ENCODE measurements at places on chromosomes 2 and 18. TPM values are rescaled to one million over a fixed set of nuclear protein-coding genes. Genes with fewer than 3 reads are reported as not detected.

DNA sequence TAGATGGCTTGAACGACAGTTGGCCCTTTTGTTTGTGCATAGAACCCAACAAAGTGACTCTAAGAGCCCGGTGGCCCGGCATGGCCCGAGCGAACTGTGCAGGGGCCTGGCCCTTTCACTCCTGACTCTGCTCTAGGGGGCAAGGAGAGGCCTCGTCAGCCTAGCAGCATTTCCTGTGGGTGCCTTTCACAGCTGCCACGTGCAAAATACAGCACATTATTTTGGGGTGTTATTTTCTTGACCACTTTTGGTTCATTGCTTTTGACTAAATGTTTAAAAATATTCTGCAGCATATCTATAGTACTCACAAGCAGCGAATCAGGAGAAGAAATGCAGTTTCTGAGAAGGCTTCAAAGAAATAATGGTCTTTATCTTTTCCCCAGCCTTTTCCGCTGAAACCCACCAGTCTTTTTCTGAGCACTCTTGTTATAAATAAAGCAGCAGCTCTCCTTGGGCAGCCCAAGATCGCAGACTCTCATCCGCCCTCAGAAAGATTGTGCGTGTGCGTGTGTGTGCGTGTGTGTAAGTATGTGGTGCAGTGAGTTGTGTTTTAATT is 31.3 kb downstream of the DGKD start:
- no peaks in the 10 kb centered on the region for H3K27me3 ChIP-seq
- DNase-seq, result no peak
- H3K27ac ChIP-seq, result no peak overlapping the region
- H3K4me1 ChIP-seq, result peaks cover 22% of the 10 kb centered on the region
- H3K4me3 ChIP-seq, result no peak overlapping the region

KLHL29 gene
- 4.7 TPM for total RNA-seq

GRCh38 chr2:198144660-198145059 is 340.3 kb downstream of the PLCL1 start:
- H3K4me1 ChIP-seq, result no peaks in the 10 kb centered on the region
- DNase-seq, result no peak
- no peak overlapping the region for H3K4me3 ChIP-seq
- no peak overlapping the region for H3K27ac ChIP-seq
- no peaks in the 10 kb centered on the region for H3K27me3 ChIP-seq
- H3K36me3 ChIP-seq, result no peaks in the 10 kb centered on the region

GRCh38 chr2:241885946-241886643 is 16.6 kb downstream of the RTP5 start:
- no peak for DNase-seq
- H3K27me3 ChIP-seq, result peaks cover 7% of the 10 kb centered on the region
- H3K4me1 ChIP-seq, result peaks cover 16% of the 10 kb centered on the region

MEP1B gene
- total RNA-seq, result not detected

- no peaks in the 10 kb centered on the region for H3K27me3 ChIP-seq
- DNase-seq, result peak; percentile 90
- peak overlapping the region; percentile 58 for H3K27ac ChIP-seq
- H3K4me1 ChIP-seq, result peaks cover 24% of the 10 kb centered on the region
- H3K36me3 ChIP-seq, result no peaks in the 10 kb centered on the region
- H3K4me3 ChIP-seq, result 0 out of 2 replicates have a peak overlapping the region, but pooled peaks have one; percentile 1
These were observed 86.4 kb upstream of the MAP4K3 start for GRCh38 chr2:39523308-39524044.

DNA sequence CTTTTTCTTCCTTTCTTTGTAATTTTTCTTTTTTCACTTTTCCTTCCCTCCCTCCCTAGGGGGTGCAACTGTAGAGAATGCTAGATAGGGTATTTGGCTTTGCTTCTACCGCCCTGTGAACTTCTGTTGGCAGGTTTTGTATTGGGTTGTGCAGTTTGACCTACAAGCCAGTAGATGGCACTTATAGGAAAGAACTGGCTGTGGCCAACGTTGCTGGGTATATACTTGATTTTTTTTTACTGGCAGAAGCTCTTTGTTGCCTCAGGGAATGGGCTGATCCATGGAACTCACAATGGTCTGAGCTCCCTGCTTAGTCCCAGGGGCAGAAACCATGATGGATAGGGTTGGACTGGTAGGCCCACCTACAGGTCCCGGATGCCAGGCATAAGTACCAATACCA is 1019.5 kb upstream of the LRRTM1 start:
- H3K4me1 ChIP-seq, result no peaks in the 10 kb centered on the region
- no peaks in the 10 kb centered on the region for H3K27me3 ChIP-seq
- no peak overlapping the region for H3K27ac ChIP-seq
- H3K36me3 ChIP-seq, result no peaks in the 10 kb centered on the region
- no peak for DNase-seq

DNA sequence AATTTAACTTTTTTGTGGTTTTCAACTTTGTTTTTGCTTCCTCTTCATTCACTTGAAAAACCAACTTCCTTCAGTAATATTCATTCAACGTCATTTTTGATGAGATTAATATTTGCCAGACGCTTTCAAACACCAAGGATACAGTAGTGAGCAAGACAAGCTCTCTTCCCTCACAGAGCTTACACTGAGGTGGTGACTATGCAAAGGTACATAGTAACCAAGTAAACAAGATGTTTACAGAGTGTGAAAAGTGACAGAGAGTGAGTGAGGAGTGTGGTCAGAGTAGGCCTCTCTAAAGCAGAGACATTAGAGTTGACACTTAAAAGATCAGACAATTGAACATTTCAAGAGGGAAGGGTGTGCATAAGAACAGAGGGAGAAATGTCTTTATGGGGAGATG is 155.5 kb downstream of the TMEM247 start:
- H3K27me3 ChIP-seq, result no peaks in the 10 kb centered on the region
- peaks cover 22% of the 10 kb centered on the region for H3K4me1 ChIP-seq
- no peak for DNase-seq
- no peak overlapping the region for H3K27ac ChIP-seq
- no peaks in the 10 kb centered on the region for H3K36me3 ChIP-seq

ERICH2 gene
- not detected for total RNA-seq

DNA sequence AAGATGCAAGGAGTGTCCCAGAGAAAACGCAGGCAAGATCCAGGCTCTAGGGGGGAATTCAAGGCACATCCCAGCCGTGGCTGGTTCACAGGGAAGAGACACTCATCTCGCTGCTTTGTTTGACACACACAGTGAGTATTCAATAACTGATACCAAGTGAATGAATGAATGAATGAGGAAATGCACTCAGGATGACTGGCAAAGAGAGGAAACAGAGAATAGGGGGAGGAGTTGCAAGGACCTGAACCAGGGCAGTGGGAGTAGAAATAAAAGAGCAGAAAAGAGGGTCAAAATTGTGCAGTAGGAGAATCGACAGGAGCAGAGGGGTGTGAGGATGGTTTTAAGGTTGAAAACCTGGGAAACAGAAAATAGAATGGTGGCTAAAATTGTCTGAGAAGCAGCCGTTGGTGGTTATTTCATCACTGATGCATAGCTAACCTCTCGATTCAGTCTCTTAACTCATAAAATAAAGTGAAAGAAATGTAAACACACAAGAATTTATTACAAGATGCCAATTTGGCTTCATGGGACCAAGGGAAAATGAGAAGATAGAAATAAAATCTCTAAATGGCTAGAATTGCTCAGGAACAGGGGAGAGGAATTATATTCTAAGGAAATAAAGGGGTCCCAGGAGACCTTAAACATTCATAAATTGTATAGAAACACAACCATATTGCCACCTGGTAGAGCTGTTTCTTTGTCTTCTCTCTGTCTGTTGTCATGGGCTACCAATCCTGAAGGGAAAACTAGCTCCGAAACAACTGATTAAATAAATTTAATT is 63.9 kb upstream of the PHLPP1 start:
- no peak overlapping the region for H3K27ac ChIP-seq
- no peak overlapping the region for H3K4me3 ChIP-seq
- H3K4me1 ChIP-seq, result no peaks in the 10 kb centered on the region
- no peaks in the 10 kb centered on the region for H3K27me3 ChIP-seq
- H3K36me3 ChIP-seq, result no peaks in the 10 kb centered on the region

GRCh38 chr2:30915486-30915885 is 108.2 kb upstream of the CAPN13 start:
- no peaks in the 10 kb centered on the region for H3K4me1 ChIP-seq
- H3K36me3 ChIP-seq, result no peaks in the 10 kb centered on the region
- no peak overlapping the region for H3K27ac ChIP-seq
- no peak overlapping the region for H3K4me3 ChIP-seq
- H3K27me3 ChIP-seq, result no peaks in the 10 kb centered on the region
- DNase-seq, result peak; percentile 9

DLX1 gene
- 3.8 TPM for total RNA-seq

- no peaks in the 10 kb centered on the region for H3K27me3 ChIP-seq
- no peaks in the 10 kb centered on the region for H3K36me3 ChIP-seq
These were observed 21.5 kb upstream of the SPRED2 start for GRCh38 chr2:65453916-65454315.

SPR gene
- 39.0 TPM for total RNA-seq

- H3K4me1 ChIP-seq, result no peaks in the 10 kb centered on the region
- no peak overlapping the region for H3K4me3 ChIP-seq
- no peaks in the 10 kb centered on the region for H3K36me3 ChIP-seq
- no peaks in the 10 kb centered on the region for H3K27me3 ChIP-seq
- no peak overlapping the region for H3K27ac ChIP-seq
These were observed 1661.6 kb downstream of the SUCLG1 start for GRCh38 chr2:82797469-82797868.

DNA sequence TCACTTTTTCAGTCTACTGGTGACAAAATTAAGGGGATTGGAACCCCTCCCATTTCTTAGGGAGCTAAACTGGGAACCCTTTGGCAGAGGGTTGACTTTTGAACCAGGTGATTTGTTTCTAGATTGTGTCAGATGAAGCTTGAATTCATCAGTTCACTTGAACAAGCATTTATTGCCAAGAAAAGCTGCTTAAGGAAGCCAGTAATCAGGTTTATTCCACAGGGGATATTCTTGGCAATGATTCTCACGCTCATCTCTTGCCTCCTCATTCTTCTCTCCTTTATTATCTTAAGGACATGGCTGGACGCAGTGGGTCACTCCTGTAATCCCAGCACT is 101.0 kb downstream of the ALPK2 start:
- no peak overlapping the region for H3K27ac ChIP-seq
- H3K36me3 ChIP-seq, result peaks cover 16% of the 10 kb centered on the region
- H3K4me3 ChIP-seq, result no peak overlapping the region
- peak; percentile 16 for DNase-seq
- peaks cover 10% of the 10 kb centered on the region for H3K4me1 ChIP-seq

- DNase-seq, result no peak
- no peaks in the 10 kb centered on the region for H3K4me1 ChIP-seq
- H3K4me3 ChIP-seq, result no peak overlapping the region
- H3K36me3 ChIP-seq, result no peaks in the 10 kb centered on the region
These were observed 268.1 kb downstream of the NDUFA10 start for GRCh38 chr2:239756790-239757760.

DNA sequence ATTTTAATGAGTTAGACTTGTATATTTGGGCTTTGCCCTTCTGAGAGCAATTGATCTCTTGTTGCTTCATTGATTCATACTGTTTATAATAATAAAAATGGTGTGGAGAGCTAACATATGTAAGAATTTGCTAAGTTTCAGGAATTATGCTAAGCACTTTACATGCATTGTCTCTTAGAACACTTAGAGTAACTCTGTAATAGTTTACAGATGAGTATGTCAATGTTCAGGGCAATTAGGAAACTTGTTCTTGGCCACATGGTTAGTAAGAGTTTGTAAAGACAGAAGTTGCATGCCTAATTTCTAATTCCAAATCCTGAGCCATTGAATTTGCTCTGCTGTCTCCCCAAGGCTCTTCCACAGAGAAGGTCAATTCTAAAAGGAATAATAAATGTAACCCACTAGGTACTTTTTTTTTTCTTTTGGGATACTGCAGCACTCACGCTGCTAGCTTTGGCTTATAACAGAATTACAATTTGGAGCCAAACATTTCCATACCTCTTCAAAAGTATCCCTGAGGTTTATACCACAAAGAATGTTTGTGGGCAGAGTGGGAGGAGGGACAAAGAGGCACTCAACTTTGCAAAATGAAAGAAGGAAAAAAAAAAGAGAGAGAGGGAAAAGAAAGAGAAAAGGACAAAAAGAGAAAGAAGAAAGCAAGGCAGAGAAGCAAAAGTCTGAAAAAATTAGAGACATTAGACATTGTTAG is 232.4 kb downstream of the CALCRL start:
- DNase-seq, result peak; percentile 37
- no peaks in the 10 kb centered on the region for H3K36me3 ChIP-seq
- no peak overlapping the region for H3K4me3 ChIP-seq
- H3K27me3 ChIP-seq, result no peaks in the 10 kb centered on the region
- H3K4me1 ChIP-seq, result no peaks in the 10 kb centered on the region

DNA sequence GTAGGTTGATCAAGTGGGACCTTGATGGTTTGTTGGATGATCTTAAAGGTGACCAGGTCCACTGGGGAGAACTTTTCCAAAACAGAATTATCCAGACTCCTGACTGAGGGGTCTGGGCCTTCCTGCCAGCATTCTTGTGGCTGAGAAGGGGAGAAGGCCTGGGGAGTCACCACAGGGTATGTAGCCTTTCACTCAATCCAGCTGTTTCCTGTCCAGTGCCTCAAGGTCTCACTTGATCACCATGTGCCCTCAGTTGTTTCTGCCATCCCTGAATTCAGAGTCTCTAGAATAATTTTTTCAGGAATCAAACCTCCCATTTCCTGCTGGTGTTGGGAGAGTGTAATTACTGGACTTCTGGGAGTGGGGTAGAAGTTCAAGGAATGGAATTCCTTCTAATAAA is 54.4 kb upstream of the TANC1 start:
- no peak overlapping the region for H3K4me3 ChIP-seq
- H3K36me3 ChIP-seq, result no peaks in the 10 kb centered on the region
- H3K27ac ChIP-seq, result no peak overlapping the region
- H3K27me3 ChIP-seq, result no peaks in the 10 kb centered on the region
- 0 out of 2 replicates have a peak, but pooled peaks cover 9% of the 10 kb centered on the region for H3K4me1 ChIP-seq

DNA sequence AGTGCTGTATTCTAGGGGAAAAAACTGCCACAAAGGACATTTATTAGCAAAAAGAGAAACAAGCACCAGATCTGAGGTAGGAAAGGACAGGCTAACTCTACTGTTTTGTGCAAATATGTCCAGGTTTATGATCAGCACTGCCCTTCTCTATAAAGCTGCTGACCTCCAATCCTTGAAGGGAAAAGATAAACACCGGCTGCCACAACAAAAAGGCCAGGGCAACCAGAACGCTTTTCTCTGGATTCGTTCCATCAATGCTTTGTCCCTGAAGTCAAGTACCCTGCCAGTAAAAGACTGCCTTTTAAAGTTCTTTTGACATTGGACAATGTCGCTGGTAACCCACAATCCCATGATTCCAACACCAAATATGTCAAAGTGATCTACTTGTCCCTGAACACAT is 21.0 kb downstream of the SMAD2 start:
- H3K27ac ChIP-seq, result no peak overlapping the region
- no peaks in the 10 kb centered on the region for H3K36me3 ChIP-seq
- H3K27me3 ChIP-seq, result no peaks in the 10 kb centered on the region
- H3K4me3 ChIP-seq, result no peak overlapping the region
- no peaks in the 10 kb centered on the region for H3K4me1 ChIP-seq
- no peak for DNase-seq

DNA sequence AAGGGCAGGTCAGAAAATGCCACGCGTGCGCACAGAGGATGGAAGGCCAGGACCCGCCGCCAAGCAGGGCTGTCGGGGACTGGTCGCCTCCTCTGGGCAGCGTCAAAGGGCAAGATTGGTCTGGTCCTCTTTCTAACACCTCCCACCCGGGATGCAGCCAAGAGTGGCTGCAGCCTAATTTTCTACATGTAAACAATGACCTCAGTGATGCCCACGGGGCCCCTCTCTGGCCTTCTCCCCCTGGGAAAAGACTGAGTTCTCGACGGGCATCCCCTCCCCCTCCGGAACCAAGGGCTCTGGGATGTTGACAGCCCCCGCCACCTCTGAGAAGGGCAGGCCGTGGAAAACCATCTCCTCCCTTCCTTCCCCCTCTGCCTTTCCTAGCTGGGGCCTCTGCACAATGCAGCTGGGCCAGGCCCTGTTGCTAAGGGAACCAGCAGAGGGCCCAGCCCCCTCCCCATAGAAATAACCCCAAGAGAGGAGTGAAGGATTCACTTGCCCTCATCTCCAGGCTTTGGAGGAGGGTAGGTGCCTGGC is 80.0 kb upstream of the ZNF532 start:
- H3K4me1 ChIP-seq, result peaks cover 13% of the 10 kb centered on the region
- H3K27me3 ChIP-seq, result no peaks in the 10 kb centered on the region
- H3K36me3 ChIP-seq, result no peaks in the 10 kb centered on the region

All from GM23248 (cell line).